Thymus (tissue), 14 donors: ENCODE measurements at places on chromosomes 11 and 22. TPM values are rescaled to one million over a fixed set of nuclear protein-coding genes. Genes with fewer than 3 reads are reported as not detected.

Gene OR4D11
- total RNA-seq: not detected

DNA sequence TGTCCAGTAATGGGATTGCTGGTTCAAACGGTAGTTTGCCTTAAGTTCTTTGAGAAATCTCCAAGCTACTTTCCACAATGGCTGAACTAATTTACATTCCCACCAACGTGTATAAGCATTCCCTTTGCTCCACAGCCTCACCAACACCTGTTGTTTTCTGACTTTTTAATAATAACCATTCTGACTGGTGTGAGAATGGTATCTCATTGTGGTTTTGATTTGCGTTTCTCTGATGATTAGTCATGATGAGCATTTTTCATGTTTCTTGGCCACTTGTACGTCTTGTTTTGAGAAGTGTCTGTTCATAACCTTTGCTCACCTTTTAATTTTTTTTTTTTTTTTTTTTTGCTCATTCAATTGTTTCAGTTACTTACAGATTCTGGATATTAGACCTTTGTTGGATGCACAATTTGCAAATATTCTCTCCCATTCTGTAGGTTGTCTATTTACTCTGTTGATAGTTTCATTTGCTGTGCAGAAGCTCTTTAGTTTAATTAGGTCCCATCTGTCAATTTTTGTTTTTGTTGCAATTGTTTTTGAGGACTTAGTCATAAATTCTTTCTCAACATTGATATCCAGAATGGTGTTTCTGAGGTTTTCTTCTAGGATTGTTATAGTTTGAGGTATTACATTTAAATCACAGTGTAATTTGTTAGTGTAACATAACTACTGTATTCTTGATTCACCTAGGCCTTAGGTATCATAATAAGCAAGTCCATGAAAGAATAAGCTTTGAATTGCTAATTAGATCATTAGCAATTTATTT is 33.0 kb downstream of the CCDC34 start:
- no peaks in the 10 kb centered on the region for H3K36me3 ChIP-seq
- no peaks in the 10 kb centered on the region for H3K4me1 ChIP-seq
- no peak overlapping the region for H3K4me3 ChIP-seq
- no peaks in the 10 kb centered on the region for H3K27me3 ChIP-seq
- H3K27ac ChIP-seq: no peak overlapping the region
- DNase-seq: no peak

- no peak overlapping the region for H3K27ac ChIP-seq
- peaks cover 36% of the 10 kb centered on the region for H3K36me3 ChIP-seq
Measured at GRCh38 chr11:66845143-66845875, 2.1 kb downstream of the RCE1 start.

DNA sequence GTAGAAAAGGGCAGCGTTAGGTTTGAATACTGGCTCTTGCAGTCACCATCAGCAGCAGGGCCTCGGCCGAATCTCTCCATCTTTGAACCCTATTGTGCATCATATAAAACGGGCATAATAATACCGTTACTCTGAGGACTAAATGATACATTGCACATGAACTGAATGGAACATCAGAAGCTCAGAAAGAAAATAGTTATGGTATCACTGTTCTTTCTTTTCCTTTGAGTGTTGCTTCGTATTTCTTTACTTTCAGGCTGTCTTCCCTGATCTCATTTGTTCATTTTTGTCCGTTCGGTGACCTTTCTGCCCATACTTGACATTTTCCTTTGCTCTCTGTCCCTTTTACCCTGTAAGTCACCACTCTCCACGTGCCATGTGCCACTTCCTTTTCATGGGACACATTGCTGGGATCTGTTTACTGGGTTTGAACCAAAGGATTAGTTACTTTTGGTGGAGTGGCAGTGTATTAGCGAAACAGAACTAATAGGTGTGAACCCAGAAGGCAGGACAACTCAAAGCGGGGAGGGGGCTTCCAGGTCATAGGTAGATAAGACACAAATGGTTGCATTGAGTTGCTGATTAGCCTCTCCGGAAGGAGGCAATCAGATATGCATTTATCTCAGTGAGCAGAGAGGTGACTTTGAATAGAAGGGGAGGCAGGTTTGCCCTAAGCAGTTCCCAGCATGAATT is 717 bp upstream of the ZNF202 start:
- no peaks in the 10 kb centered on the region for H3K27me3 ChIP-seq
- no peak for DNase-seq
- H3K4me1 ChIP-seq: peaks cover 12% of the 10 kb centered on the region
- peaks cover 9% of the 10 kb centered on the region for H3K36me3 ChIP-seq
- H3K4me3 ChIP-seq: peak overlapping the region; percentile 82

GRCh38 chr11:8093931-8094575 is 13.0 kb downstream of the TUB start:
- H3K36me3 ChIP-seq: no peaks in the 10 kb centered on the region
- no peak for DNase-seq
- no peak overlapping the region for H3K27ac ChIP-seq
- H3K4me1 ChIP-seq: no peaks in the 10 kb centered on the region

Gene SLC25A18
- 0.09 TPM for total RNA-seq

- peaks cover 5% of the 10 kb centered on the region for H3K4me1 ChIP-seq
- H3K36me3 ChIP-seq: no peaks in the 10 kb centered on the region
- H3K27ac ChIP-seq: no peak overlapping the region
- H3K27me3 ChIP-seq: peaks cover 84% of the 10 kb centered on the region
Measured at GRCh38 chr11:43577566-43578264, 102.8 kb upstream of the HSD17B12 start.

- H3K27ac ChIP-seq: no peak overlapping the region
- no peaks in the 10 kb centered on the region for H3K36me3 ChIP-seq
Measured at GRCh38 chr11:387193-387793, 6.7 kb upstream of the PKP3 start.

GRCh38 chr11:95495706-95496105 is 264.7 kb upstream of the SESN3 start:
- no peaks in the 10 kb centered on the region for H3K27me3 ChIP-seq
- no peak overlapping the region for H3K4me3 ChIP-seq
- no peak for DNase-seq
- H3K36me3 ChIP-seq: no peaks in the 10 kb centered on the region

DNA sequence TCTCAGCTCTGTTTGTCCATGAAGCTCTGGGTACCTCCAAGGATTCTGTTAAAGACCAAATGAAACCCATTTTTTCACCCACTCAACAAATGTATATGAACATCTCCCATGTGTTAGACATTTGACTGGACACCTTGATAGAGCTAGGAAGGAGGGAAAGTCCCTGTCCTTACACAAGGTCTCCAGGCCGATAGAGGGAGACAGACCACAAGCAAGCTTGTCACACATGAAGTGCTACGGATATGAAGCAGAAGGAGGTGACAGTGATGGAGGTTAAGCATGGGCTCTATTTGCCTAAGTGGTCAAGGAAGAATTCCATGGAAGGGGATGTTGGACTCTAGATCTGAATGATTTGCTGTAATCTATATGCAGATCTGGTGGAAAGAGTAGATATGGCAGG is 138.5 kb downstream of the MYO18B start:
- H3K4me3 ChIP-seq: no peak overlapping the region
- H3K27ac ChIP-seq: no peak overlapping the region
- no peaks in the 10 kb centered on the region for H3K27me3 ChIP-seq
- no peak for DNase-seq
- no peaks in the 10 kb centered on the region for H3K36me3 ChIP-seq

DNA sequence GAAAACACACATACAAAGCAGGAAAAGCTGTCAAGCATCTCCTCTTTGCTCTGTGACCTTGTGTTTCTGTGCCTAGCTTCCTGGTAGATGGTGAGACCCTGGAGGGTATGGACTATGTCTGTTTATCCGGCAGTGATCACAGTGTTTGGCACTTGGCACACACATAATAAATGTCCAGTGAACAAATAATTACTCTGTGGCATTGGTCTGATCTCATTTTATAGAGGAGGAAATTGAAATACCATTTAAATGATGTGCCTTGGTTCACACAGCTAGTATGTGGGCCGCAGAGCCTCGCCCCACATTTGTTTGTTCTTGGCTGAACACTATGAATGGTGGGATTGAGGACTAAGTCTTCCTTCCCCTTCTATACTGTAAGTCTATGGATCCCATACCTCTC is 104.7 kb upstream of the SPON1 start:
- H3K36me3 ChIP-seq: no peaks in the 10 kb centered on the region
- no peak for DNase-seq
- H3K27ac ChIP-seq: no peak overlapping the region
- no peaks in the 10 kb centered on the region for H3K27me3 ChIP-seq

DNA sequence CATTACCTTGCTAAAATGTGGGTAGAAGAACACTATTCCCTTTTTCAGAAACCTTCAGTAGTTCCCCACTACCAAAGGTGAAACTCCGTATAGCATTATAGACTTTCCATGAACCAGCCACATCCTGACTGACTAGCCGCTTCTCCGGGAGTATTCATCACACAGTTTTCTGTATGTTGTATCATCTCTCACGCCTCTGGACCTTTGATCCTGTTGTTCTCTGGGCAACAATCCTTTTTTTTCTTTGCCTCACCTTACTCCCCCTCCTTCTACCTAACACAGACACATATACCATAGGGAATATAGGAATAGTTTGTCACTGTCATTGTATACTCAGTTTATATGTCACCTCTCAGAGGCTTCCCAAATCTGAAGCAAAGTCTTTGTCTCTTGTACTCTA is 20.8 kb downstream of the ZC3H12C start:
- no peaks in the 10 kb centered on the region for H3K4me1 ChIP-seq
- H3K27me3 ChIP-seq: no peaks in the 10 kb centered on the region
- no peak overlapping the region for H3K27ac ChIP-seq
- H3K4me3 ChIP-seq: no peak overlapping the region
- DNase-seq: no peak

Gene MIAT
- 1.1 TPM for total RNA-seq

DNA sequence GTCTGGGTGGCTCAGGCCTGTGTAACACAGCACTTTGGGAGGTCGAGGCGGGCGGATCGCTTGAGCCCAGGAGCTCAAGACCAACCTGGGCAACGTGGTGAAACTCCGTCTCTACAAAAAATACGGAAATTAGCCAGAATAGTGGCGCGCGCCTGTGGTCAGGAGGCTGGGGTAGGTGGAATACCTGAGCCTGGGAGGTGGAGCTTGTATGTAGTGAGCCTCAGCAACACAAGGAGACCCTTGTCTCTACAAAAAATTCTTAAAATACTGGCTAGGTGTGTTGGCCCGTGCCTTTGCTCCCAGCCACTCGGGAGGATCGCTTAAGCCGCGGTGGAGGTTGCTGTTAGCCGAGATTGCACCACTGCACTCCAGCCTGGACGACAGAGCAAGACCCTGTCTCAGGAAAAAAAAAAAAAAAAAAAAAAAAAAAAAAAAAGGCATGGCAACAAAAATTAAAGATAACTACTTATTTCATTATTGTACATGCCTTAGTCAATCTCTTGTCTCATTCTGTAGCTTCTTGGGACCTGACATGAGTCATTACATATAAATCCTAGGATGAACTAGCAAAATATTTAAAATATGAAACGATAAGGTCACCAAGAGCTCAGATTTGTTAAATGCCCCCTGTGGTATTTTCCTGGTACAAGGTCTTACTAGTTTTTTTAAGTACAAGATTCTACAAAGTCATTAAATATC is 1.1 kb downstream of the TAF1D start:
- no peak overlapping the region for H3K27ac ChIP-seq
- DNase-seq: peak; percentile 6
- H3K4me1 ChIP-seq: peaks cover 21% of the 10 kb centered on the region
- H3K36me3 ChIP-seq: peaks cover 45% of the 10 kb centered on the region

Gene CABP4
- 0.52 TPM for total RNA-seq

- H3K4me3 ChIP-seq: no peak overlapping the region
- peaks cover 15% of the 10 kb centered on the region for H3K4me1 ChIP-seq
- no peak overlapping the region for H3K27ac ChIP-seq
- no peaks in the 10 kb centered on the region for H3K36me3 ChIP-seq
- no peaks in the 10 kb centered on the region for H3K27me3 ChIP-seq
- DNase-seq: peak; percentile 18
Measured at GRCh38 chr22:29623553-29624169, 20.2 kb downstream of the NF2 start.

- no peak overlapping the region for H3K27ac ChIP-seq
- no peaks in the 10 kb centered on the region for H3K27me3 ChIP-seq
- no peak for DNase-seq
- no peaks in the 10 kb centered on the region for H3K36me3 ChIP-seq
- H3K4me3 ChIP-seq: no peak overlapping the region
Measured at GRCh38 chr22:27347951-27348350, 453.6 kb downstream of the MN1 start.

Gene GRM5
- total RNA-seq: 0.05 TPM

Gene NLRP6
- total RNA-seq: 0.90 TPM

GRCh38 chr11:2526808-2527381 is 82.1 kb downstream of the KCNQ1 start:
- H3K27ac ChIP-seq: no peak overlapping the region
- H3K36me3 ChIP-seq: no peaks in the 10 kb centered on the region
- peaks cover 13% of the 10 kb centered on the region for H3K4me1 ChIP-seq
- H3K4me3 ChIP-seq: no peak overlapping the region
- H3K27me3 ChIP-seq: peaks cover 23% of the 10 kb centered on the region

Gene DHCR7
- 4.5 TPM for total RNA-seq

Gene OR52K1
- total RNA-seq: under 0.01 TPM

Gene SLC29A2
- 1.6 TPM for total RNA-seq

DNA sequence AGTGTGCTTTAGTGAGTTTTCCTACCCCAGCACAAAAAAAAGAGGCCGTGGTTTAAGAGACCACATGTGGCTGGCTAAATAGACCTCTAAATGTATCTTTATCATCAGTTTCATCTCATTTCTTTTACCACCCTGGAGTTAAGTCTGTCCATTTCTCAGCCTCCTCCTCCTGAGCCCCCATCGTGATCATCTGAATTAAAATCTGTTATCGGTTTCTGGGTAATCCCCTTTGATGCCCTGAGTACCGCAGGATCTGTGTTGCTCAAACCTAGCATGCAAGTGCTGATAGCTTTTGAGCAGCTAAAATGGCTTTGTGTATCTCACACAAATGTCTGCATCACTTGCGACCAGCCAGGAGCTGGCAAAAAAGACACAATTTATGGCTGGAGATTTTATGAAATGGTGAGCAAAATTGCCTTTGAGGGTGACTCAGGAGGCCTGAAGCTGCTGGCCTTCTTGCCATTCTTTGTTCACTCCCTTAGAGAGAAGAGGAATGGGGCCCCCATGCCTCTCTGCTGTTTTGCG is 236.5 kb downstream of the NTM start:
- peaks cover 7% of the 10 kb centered on the region for H3K4me1 ChIP-seq
- DNase-seq: no peak
- H3K27ac ChIP-seq: no peak overlapping the region
- H3K4me3 ChIP-seq: no peak overlapping the region

GRCh38 chr11:78189851-78190250 is 1.1 kb downstream of the USP35 start:
- no peaks in the 10 kb centered on the region for H3K36me3 ChIP-seq
- no peak for DNase-seq
- H3K4me1 ChIP-seq: peaks cover 50% of the 10 kb centered on the region

Gene C11orf86
- not detected for total RNA-seq

DNA sequence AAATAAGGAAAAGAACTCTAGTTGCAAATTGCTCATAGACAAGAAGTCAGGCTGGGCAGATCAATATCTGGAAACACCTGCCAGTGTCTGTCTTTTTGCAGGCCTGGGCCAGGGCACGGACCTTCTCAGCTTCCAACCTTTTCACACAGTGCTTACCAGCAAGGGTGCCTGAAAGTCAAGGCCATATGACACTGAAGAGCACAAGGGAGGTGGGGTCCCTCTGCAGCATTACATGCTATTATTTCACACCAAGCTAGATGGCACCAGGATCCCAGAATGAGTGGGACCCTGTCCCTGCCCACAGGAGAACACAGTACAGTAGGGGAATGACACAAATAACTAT is 5.9 kb upstream of the PEX26 start:
- no peak overlapping the region for H3K4me3 ChIP-seq
- H3K36me3 ChIP-seq: no peaks in the 10 kb centered on the region
